Smooth muscle cell of the pulmonary artery (primary cell): ENCODE measurements at places on chromosomes 4 and X. TPM values are rescaled to one million over a fixed set of nuclear protein-coding genes. Genes with fewer than 3 reads are reported as not detected.

The ANXA10 gene
- total RNA-seq = 5.5 and 18.4 TPM in 2 replicates

The TKTL2 gene
- total RNA-seq = not detected in 2 replicates

The RHOXF2B gene
- not detected in 2 replicates for total RNA-seq

The NHSL2 gene
- 2.4 and 4.4 TPM in 2 replicates for total RNA-seq

The NEUROG2 gene
- total RNA-seq = not detected in 2 replicates

The GATA1 gene
- not detected in 2 replicates for total RNA-seq
